Left lung (tissue), 14 donors: ENCODE measurements at places on chromosomes 12 and 14. TPM values are rescaled to one million over a fixed set of nuclear protein-coding genes. Genes with fewer than 3 reads are reported as not detected.

Gene RPGRIP1
- 1.3 TPM for total RNA-seq

Gene CCDC184
- 0.58 TPM for total RNA-seq

DNA sequence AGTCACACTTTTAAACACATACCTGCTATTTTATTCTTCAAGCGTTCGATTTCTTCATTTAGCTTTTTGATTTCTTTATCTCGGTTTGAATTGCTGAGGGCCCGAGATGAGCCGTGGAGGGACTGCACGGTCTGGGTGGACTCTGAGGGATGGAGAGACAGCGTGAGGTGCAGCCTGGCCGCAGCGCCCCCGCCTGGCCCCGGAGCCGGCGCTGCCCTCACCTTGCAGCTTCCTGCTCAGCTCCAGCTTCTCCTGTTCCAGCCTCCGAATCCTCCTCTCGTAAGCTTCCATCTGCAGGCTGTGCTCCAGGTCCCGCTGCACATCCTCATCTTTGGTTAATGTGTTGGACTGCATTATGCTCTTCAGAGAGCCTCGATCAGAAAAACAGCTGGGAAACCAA lies 53.2 kb downstream of the AMN start:
- no peaks in the 10 kb centered on the region for H3K27me3 ChIP-seq
- H3K4me3 ChIP-seq: no peak overlapping the region
- no peaks in the 10 kb centered on the region for H3K4me1 ChIP-seq
- DNase-seq: no peak
- no peak overlapping the region for H3K27ac ChIP-seq

- H3K36me3 ChIP-seq: no peaks in the 10 kb centered on the region
- H3K4me1 ChIP-seq: no peaks in the 10 kb centered on the region
- H3K27me3 ChIP-seq: no peaks in the 10 kb centered on the region
- no peak overlapping the region for H3K4me3 ChIP-seq
- DNase-seq: no peak
- no peak overlapping the region for H3K27ac ChIP-seq
Measured at GRCh38 chr12:101599311-101599710, 4.5 kb downstream of the MYBPC1 start.

Gene CCDC196
- total RNA-seq: not detected

DNA sequence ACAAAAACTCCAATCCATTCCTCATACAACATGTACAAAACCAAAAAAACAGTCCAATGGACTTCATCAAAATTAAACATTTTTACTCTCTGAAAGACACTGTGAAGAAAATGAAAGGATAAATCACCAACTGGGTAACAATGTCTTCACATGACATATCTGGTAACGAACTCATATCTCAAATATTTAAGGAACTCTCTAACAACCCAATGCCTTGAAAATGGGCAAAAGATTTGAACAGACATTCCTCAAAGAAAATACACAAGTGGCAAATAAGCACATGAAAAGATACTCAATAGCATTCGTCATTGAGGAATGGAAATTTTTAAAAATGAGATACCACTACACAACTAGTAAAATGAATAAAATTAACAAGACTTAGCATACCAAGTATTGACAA lies 198.7 kb upstream of the RASSF8 start:
- no peaks in the 10 kb centered on the region for H3K27me3 ChIP-seq
- no peaks in the 10 kb centered on the region for H3K4me1 ChIP-seq
- H3K27ac ChIP-seq: no peak overlapping the region
- no peak for DNase-seq

DNA sequence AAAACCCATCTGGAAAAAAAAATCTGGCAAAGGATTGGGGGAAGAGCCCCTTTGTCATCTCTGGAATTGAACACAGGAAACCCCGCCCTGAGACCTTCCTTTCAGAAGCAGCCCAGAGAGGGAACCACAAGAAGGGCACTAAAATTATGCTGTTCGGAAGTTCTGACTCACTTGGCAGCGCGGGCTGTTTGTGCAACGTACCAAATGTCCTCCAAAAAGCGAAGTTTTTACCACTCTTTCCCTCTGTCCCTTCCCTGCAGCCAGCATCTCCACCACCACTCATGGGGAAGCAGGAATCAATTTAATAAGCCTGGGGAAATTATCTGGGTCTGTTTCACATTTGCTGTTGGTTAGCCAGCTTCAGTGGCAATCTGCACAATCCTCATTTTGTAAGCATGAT lies 3.2 kb upstream of the SYNE3 start:
- H3K36me3 ChIP-seq: no peaks in the 10 kb centered on the region
- H3K4me3 ChIP-seq: no peak overlapping the region
- peak overlapping the region; percentile 61 for H3K27ac ChIP-seq
- H3K27me3 ChIP-seq: no peaks in the 10 kb centered on the region
- H3K4me1 ChIP-seq: peaks cover 96% of the 10 kb centered on the region

GRCh38 chr14:44529026-44529425 lies 21.9 kb upstream of the FSCB start:
- H3K36me3 ChIP-seq: no peaks in the 10 kb centered on the region
- H3K4me3 ChIP-seq: no peak overlapping the region
- no peak for DNase-seq
- H3K27me3 ChIP-seq: no peaks in the 10 kb centered on the region
- H3K4me1 ChIP-seq: no peaks in the 10 kb centered on the region

Gene CMKLR1
- total RNA-seq: 19.0 TPM

Gene TSPAN19
- total RNA-seq: not detected

DNA sequence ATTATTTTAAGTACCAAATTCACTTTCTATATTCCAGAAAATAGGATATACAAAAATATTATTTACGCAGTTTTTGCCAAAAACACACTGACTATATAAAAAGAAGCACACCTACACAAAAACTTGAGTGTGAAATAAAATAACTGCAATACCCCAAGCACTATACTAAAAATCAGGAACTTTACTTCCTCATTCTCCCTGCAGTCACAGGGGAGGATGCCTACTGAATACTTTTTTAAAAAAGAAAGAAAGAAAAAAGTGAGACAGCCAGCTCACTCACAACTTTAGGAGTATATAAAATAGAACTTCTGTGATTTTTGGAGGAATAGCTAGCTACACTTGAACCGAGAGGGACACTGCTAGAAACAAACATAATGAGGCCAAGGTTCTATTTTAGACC lies 12.2 kb downstream of the RPS6KA5 start:
- DNase-seq: no peak
- no peak overlapping the region for H3K4me3 ChIP-seq
- H3K36me3 ChIP-seq: no peaks in the 10 kb centered on the region
- H3K27ac ChIP-seq: no peak overlapping the region
- H3K27me3 ChIP-seq: no peaks in the 10 kb centered on the region

GRCh38 chr12:7113389-7113871 lies 4.4 kb upstream of the C1RL start:
- no peak overlapping the region for H3K4me3 ChIP-seq
- peaks cover 36% of the 10 kb centered on the region for H3K4me1 ChIP-seq

DNA sequence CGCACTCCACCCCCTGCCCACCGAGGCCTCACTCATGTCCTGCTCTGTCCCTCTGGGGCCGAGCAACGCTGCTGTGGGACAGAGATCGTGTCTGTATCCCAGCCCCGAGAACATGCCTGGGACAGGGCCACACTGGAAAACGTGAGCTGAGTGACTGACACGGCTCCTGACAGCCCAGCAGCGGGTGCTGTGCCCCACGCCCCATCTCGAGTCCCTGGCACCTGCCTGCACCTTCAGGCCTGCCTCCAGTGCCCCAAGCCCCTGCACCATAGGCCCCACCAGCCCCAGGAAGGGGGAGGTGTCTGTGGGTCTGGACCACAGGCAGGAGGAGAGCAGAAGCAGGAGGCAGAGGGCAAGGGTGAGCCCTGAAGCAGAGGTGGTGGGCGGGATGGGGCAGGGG lies 34.6 kb upstream of the UBC start:
- H3K4me1 ChIP-seq: no peaks in the 10 kb centered on the region
- peaks cover 77% of the 10 kb centered on the region for H3K36me3 ChIP-seq

- H3K4me3 ChIP-seq: no peak overlapping the region
- no peaks in the 10 kb centered on the region for H3K36me3 ChIP-seq
Measured at GRCh38 chr12:124044809-124045321, 71.8 kb downstream of the ZNF664 start.

Gene MUCL1
- total RNA-seq: 1.8 TPM
